Immature natural killer cell (primary cell): ENCODE measurements at places on chromosomes 5 and 9. TPM values are rescaled to one million over a fixed set of nuclear protein-coding genes. Genes with fewer than 3 reads are reported as not detected.

The PAEP gene
- not detected for polyA plus RNA-seq

- DNase-seq: no peak
Measured at GRCh38 chr5:98997000-98997399, 68.2 kb upstream of the CHD1 start.

DNA sequence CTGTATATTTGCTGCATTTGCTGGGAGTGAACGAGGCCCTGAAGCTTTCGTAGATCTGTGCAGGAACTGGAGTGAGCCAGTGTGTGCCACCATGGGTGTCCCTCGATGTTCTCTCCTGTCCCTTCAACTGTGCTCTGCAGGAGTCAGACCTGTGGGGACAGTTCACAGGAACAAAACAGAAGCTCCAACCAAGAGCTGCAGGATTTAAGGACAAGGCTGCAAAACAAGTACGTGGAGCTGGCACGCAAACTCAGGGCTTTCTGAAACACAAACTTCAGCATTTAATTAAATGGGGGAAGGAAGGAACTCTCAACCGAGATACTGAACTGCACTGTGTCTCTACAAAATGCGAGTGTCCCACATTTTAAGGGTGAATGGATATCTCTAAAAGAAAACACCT lies 24.2 kb downstream of the BASP1 start:
- no peak for DNase-seq

DNA sequence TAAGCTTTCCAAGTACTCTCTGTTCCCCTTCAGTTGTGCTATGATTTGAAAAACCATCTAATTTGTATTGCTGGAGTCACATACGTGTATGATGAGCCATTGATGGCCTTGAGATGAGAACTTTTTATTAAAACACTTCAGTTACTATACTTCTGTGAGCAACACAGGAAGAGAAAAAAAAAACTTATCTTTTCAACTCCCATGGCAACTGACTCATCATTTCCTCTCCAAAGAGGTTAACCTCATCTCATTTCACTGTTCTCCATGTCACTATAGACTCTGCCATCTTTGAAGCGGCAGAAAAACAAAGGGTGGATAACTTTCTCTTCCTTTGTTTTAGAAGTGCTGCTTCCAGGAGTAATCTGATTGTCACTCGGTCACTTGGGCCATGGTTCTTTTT lies 104.3 kb upstream of the PCSK1 start:
- DNase-seq: peak; percentile 70

The ZFP2 gene
- not detected for polyA plus RNA-seq

- DNase-seq: no peak
Measured at GRCh38 chr5:1824109-1824821, 23.1 kb downstream of the NDUFS6 start.

DNA sequence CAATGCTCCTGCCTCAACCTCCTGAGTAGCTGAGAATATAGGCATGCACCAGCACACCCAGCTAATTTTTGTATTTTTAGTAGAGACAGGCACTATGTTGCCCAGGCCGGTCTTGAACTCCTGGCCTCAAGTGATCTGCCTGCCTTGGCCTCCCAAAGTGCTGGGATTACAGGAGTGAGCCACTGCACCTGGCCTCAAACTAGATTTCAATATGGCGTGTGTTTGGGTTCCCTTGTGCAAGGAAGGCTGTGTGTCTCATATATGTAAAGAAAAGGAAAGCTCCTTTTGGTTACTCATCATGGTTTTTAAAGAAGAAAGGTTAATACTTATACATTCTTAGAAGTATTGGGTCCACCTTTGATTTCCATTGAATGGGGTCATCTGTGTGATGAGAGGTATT lies 70.7 kb downstream of the ANKRD33B start:
- DNase-seq: no peak

The HSPA5 gene
- polyA plus RNA-seq: 192 TPM

- peak; percentile 17 for DNase-seq
Measured at GRCh38 chr5:146753641-146754040, 124.9 kb downstream of the PPP2R2B start.

GRCh38 chr9:28064241-28064815 lies 491.0 kb upstream of the C9orf72 start:
- no peak for DNase-seq
